Pancreas (tissue), 10 donors: ENCODE measurements at places on chromosomes 12 and 14. TPM values are rescaled to one million over a fixed set of nuclear protein-coding genes. Genes with fewer than 3 reads are reported as not detected.
A peak's percentile ranks its signal among the peaks of the same experiment; 100 is the strongest.

The AHSA1 gene
- 28.6 TPM for total RNA-seq

The HDAC7 gene
- 45.5 TPM for total RNA-seq

The WSCD2 gene
- 2.4 TPM for total RNA-seq

The PGF gene
- 4.7 TPM for total RNA-seq

The ATXN3 gene
- total RNA-seq = 20.1 TPM

The RXYLT1 gene
- 12.0 TPM for total RNA-seq

The ADAM20 gene
- 0.16 TPM for total RNA-seq

GRCh38 chr12:92070054-92070863 is 75.4 kb downstream of the BTG1 start:
- H3K4me3 ChIP-seq = peak overlapping the region; percentile 15
- no peaks in the 10 kb centered on the region for H3K36me3 ChIP-seq
- peaks cover 43% of the 10 kb centered on the region for H3K4me1 ChIP-seq
- no peaks in the 10 kb centered on the region for H3K27me3 ChIP-seq
- peak overlapping the region; percentile 91 for H3K27ac ChIP-seq

- H3K4me1 ChIP-seq = peaks cover 49% of the 10 kb centered on the region
- H3K27me3 ChIP-seq = no peaks in the 10 kb centered on the region
- no peak for DNase-seq
- H3K36me3 ChIP-seq = no peaks in the 10 kb centered on the region
- no peak overlapping the region for H3K4me3 ChIP-seq
These were observed 4.3 kb downstream of the TM7SF3 start for GRCh38 chr12:27009881-27010301.

- H3K27ac ChIP-seq = no peak overlapping the region
- no peak for DNase-seq
- H3K27me3 ChIP-seq = no peaks in the 10 kb centered on the region
- H3K36me3 ChIP-seq = no peaks in the 10 kb centered on the region
These were observed 104.3 kb upstream of the KITLG start for GRCh38 chr12:88684610-88685009.

DNA sequence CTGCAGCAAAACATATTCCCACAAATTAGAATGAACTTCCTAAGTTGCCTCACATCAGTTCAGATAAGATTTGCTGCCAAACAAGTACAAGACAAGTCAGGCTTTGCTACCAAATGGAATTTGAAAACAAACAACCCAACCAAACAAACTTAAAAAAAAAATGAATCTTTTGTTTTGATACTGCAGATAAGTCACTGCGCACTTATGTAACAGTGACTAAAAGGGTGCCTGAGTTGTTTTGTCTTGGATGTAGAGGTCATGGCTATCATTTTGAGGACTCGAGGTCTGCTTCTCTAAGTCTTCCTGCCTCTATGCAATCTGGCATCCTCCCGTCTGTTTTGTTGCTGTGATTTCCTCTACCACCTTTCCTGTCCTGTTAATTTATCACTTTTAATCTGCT is 11.1 kb upstream of the EPS8 start:
- no peaks in the 10 kb centered on the region for H3K36me3 ChIP-seq
- H3K27ac ChIP-seq = no peak overlapping the region
- no peaks in the 10 kb centered on the region for H3K27me3 ChIP-seq
- H3K4me1 ChIP-seq = no peaks in the 10 kb centered on the region

GRCh38 chr12:94240171-94240570 is 91.8 kb downstream of the PLXNC1 start:
- H3K27me3 ChIP-seq = no peaks in the 10 kb centered on the region
- H3K36me3 ChIP-seq = no peaks in the 10 kb centered on the region
- no peak overlapping the region for H3K4me3 ChIP-seq
- no peak overlapping the region for H3K27ac ChIP-seq
- H3K4me1 ChIP-seq = no peaks in the 10 kb centered on the region

- no peak for DNase-seq
- no peak overlapping the region for H3K4me3 ChIP-seq
- no peaks in the 10 kb centered on the region for H3K36me3 ChIP-seq
These were observed 103.5 kb upstream of the SLC38A2 start for GRCh38 chr12:46475972-46476645.

- peaks cover 4% of the 10 kb centered on the region for H3K4me1 ChIP-seq
- H3K27me3 ChIP-seq = no peaks in the 10 kb centered on the region
- DNase-seq = no peak
- H3K4me3 ChIP-seq = peak overlapping the region; percentile 90
These were observed 2.0 kb downstream of the SCYL2 start for GRCh38 chr12:100268835-100269564.

- no peak for DNase-seq
- no peaks in the 10 kb centered on the region for H3K27me3 ChIP-seq
- H3K4me3 ChIP-seq = no peak overlapping the region
- no peak overlapping the region for H3K27ac ChIP-seq
These were observed 453.0 kb upstream of the MIS18BP1 start for GRCh38 chr14:45705940-45706534.

GRCh38 chr14:91142214-91142668 is 28.4 kb downstream of the DGLUCY start:
- no peaks in the 10 kb centered on the region for H3K27me3 ChIP-seq
- no peak overlapping the region for H3K4me3 ChIP-seq
- peaks cover 12% of the 10 kb centered on the region for H3K4me1 ChIP-seq
- DNase-seq = no peak

DNA sequence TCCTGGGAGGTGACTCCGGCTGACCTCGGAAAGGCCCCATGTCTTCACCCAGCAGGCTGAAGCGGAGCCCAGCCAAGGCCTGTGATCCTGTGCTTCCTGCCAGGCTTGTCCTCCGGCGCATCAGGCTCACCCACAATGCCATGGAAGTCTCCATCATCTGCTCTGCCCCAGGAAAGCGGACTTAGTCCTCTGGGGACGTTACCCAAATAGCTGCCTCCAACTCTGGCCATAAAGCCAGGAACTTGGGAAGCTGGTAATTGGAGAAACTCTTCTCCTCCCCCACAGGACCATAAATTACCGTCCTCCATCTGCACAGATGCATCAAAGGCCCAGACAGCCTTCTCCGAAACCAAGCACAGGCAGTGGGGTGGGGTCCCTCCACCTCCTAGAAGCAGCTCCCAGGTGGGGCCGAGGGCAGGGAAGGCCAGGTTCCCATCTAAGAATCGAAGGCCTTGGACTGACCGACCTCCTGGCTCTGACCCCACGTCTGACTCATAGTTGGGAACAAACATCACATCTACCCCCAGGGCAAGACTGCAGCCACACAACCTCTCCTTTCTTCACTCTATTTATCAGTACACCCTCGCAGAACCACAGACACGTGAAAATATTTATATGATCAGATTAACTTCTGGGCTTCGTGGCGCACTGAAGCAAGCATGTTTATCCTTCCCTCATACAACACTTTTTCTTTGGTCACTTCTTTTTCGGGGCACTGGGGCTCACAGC is 56.4 kb downstream of the PITPNM2 start:
- no peaks in the 10 kb centered on the region for H3K36me3 ChIP-seq
- peak; percentile 35 for DNase-seq
- H3K27ac ChIP-seq = no peak overlapping the region
- H3K4me3 ChIP-seq = no peak overlapping the region
- H3K4me1 ChIP-seq = no peaks in the 10 kb centered on the region
- no peaks in the 10 kb centered on the region for H3K27me3 ChIP-seq

DNA sequence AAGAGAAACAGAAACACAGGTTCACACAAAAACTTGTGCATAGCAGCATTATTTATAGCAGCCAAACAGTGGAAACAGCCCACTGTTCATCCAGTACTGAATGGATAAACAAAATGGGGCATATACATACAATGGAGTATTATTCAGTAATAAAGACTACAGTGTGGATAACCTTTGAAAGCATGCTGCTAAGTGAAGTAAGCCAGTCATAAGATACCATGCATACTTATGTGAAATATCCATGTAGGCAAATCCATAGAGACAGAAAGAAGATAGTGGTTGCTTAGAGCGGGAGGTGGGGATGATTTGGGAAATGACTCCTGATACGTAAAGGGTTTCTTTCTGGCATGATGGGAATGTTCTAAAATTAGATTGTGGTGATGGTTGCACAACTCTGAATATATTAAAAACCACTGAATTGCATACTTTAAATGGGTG is 99.4 kb downstream of the CRADD start:
- DNase-seq = no peak
- no peaks in the 10 kb centered on the region for H3K36me3 ChIP-seq
- peaks cover 10% of the 10 kb centered on the region for H3K4me1 ChIP-seq
